Activated CD4-positive, alpha-beta T cell treated with anti-CD3 and anti-CD28 coated beads, Interleukin-2, amount 10 ng/mL, durations not matched to agents 24 days and 14 days (primary cell): ENCODE measurements at places on chromosomes 16 and 17. TPM values are rescaled to one million over a fixed set of nuclear protein-coding genes. Genes with fewer than 3 reads are reported as not detected.

DNA sequence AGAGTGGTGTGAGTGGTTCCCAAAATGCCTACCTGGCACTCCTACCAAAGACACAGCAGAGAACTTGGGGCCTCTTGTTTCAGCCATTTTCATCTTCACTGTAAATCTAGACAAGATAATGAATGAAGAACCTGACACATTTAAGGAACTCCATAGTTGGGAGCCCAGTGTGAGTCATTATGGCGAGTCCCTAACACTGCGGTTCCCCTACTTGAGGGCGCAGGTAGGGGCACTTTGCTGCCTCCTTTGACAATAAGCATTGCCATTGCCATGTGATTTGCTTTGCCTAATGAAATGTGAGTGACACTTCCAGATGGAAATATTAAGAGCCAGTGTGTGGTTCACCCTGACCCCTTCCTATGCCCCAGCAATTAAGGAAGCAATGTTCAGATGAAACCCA, 517.6 kb downstream of the MAF start:
- no peaks in the 10 kb centered on the region for H3K36me3 ChIP-seq
- DNase-seq = no peak
- peaks cover under 1% of the 10 kb centered on the region for H3K27me3 ChIP-seq
- H3K27ac ChIP-seq = no peak overlapping the region

DNA sequence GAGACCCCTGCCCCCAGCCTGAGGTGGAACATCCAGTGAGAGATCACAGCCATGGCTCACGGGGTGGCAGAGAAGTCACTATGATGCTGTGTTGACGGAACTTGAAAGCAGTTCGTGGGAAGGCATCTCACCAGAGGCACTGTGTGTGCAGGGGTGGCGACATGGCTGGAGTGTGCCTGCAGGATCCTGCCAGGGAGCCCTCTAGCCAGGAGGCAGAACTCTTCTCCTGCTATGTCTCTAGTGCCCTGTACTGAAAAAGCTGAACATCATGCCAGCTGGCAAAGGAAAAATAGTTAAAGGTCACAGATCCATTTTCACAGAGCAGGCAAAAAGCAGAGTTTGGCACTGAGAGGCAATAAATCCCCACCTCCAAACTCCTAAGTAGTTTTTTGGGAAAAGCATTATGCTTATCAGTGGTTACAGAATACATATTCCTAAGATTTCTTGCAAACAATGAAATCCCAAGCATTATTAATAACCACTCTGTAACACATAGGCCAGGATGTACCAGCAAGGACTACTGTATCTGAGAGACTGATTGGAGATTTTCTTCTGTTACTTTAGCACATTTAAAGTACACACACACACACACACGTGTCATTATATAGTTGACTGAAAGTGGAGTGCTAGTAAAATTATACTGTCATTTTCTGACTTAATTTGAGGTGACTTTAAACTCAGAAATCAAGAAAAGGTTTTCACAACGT, 36.8 kb downstream of the TNRC6C start:
- peak; percentile 54 for DNase-seq
- H3K4me3 ChIP-seq = no peak overlapping the region
- H3K4me1 ChIP-seq = peaks cover 11% of the 10 kb centered on the region

DNA sequence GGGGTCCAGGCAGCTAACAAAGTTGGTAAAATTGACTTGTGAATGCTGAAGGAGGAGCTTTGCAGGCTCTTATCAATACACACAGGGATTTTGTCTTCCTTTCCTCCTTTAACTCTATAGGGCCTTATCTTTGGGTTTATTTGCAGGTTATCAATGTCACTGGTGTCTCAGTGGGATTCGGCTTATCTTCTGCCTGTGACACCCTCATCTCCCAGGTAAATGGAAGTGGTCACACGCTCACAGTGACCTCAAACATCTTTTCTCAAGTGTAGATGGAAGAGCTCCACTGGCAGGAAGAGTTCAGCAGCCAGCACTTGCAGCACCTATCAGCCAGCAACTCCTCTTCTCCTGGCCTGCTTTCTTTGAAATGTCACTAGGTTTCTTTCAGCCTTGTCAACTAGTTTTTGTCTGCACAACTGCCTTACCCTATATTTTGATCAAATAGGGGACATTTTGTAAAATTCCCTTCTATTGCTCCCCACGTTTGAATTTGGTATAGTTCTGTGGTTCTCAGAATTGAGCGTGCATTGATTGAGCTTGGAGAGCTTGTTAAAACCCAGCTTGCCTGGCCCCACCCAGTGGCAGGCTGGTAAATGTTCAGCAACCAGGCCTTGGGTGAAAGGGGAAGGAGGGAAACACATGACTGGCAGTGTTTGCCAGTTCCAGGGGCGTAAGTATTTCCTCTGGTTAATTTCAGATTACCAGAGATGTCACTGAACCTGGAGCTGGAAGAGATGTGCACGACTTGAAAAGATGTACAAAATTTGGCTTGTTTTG, 12.8 kb downstream of the SLC47A1 start:
- DNase-seq = no peak
- no peaks in the 10 kb centered on the region for H3K27me3 ChIP-seq
- no peaks in the 10 kb centered on the region for H3K4me1 ChIP-seq
- no peak overlapping the region for H3K4me3 ChIP-seq
- H3K27ac ChIP-seq = no peak overlapping the region
- no peaks in the 10 kb centered on the region for H3K36me3 ChIP-seq

DNA sequence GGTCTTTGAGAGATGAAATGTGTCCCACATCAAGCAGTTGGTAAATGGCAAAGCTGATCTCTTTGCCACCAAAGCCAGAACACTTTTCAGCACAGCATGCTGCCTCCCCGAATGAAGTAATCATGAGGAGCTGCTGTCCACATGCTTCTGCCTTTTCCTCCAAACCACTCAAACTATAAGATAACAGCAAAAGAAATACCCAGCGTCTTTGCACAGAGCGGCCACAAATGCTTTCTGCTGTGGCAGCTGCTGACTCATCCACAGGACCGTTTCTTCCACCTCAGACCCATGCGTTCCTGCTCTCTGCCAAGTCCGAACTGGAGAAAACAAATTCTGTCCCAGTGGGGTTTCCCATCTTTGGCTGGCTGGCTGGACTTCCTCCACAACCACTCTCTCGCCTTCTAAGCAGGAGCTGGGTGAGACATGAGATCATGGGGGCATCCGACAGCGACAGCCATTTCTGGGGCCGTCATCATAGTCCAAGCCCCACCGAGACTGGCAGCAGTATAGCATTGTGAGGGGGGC, 27.1 kb downstream of the TBC1D3B start:
- peaks cover 5% of the 10 kb centered on the region for H3K4me1 ChIP-seq
- peaks cover 35% of the 10 kb centered on the region for H3K27me3 ChIP-seq
- no peak overlapping the region for H3K4me3 ChIP-seq
- no peaks in the 10 kb centered on the region for H3K36me3 ChIP-seq
- H3K27ac ChIP-seq = no peak overlapping the region

GRCh38 chr16:66746682-66747081, 4.7 kb downstream of the DYNC1LI2 start:
- H3K4me1 ChIP-seq = peaks cover 42% of the 10 kb centered on the region
- H3K27me3 ChIP-seq = no peaks in the 10 kb centered on the region
- DNase-seq = peak; percentile 79
- peaks cover 42% of the 10 kb centered on the region for H3K36me3 ChIP-seq
- H3K27ac ChIP-seq = peak overlapping the region; percentile 32

GRCh38 chr17:28345419-28346198, 10.0 kb downstream of the TNFAIP1 start:
- no peak overlapping the region for H3K4me3 ChIP-seq
- no peak for DNase-seq
- H3K36me3 ChIP-seq = peaks cover 59% of the 10 kb centered on the region
- H3K27me3 ChIP-seq = no peaks in the 10 kb centered on the region
- H3K4me1 ChIP-seq = no peaks in the 10 kb centered on the region

DNA sequence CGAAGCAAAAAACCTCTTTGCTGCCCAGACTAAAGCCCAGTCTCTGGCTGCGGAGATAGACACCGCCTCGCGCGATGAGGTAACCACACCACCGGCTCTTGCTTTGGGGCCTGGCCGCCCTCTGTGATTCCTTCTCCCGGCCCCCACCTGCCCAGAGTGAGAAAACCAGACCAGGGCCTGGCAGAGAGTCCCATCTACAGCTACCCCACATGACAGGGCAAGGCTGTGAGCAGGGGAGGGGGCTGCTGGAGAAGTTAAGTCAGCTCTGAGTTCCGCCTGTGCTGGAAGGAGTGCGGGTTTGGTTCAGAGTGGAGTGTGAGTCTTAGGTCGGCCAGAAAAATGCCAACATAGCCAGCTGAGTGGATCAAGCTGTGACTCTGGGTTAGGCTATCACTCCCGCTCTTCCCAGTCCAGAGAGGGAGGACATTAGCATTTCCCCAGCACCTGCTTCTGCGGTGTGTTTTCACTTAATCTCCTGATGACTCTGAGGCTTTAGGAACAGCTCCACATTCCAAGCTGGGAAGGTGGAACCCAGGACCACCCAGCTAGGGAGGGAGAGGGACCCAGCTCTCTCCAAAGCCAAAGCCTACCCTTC, 139.0 kb downstream of the RAB11FIP4 start:
- no peak for DNase-seq
- H3K4me1 ChIP-seq = peaks cover 9% of the 10 kb centered on the region
- H3K4me3 ChIP-seq = no peak overlapping the region
- H3K27me3 ChIP-seq = no peaks in the 10 kb centered on the region
- peaks cover 20% of the 10 kb centered on the region for H3K36me3 ChIP-seq

DNA sequence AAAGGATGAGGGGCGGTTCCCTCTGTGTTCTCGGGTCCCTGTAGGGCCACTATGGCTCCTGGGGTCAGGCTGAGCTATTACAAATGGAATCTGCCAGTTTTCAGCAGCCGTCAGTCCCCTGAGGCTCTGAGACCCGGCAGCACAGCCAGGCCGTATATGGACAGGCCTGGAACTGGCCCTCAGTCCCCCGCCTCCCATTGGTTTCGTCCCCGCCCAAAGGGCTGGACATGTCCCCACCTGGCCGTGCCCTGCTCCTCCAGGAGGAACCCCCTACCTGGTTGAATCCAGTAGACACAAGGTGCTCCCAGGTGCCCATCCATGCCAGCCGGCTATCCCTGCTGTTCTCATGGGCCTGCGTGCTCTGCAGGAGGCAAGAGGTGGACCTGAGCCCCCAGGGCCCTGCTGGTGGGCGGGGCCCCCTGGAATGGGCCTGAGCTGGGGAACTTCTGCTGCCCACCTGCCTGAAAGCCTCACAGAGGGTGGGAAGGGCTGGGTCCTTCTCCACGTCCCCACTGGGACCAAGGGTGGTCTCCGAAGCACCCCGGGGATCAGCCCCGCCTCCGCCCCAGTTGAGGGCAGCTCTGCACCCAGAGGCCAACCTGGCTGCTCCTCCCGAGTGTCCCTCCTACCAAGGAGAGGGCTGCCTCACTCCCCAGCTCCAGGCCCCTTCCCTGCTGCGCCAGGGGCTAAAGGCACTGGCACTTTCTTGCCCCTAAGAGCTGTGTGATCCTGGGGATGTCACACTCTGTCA, 16.8 kb downstream of the VASN start:
- DNase-seq = no peak
- no peaks in the 10 kb centered on the region for H3K4me1 ChIP-seq
- H3K27ac ChIP-seq = no peak overlapping the region

- peaks cover 4% of the 10 kb centered on the region for H3K27me3 ChIP-seq
- DNase-seq = peak; percentile 71
- peaks cover 26% of the 10 kb centered on the region for H3K4me1 ChIP-seq
- peaks cover 6% of the 10 kb centered on the region for H3K36me3 ChIP-seq
- H3K27ac ChIP-seq = peak overlapping the region; percentile 90
These were observed 8.7 kb downstream of the CLEC19A start for GRCh38 chr16:19294156-19294649.

DNA sequence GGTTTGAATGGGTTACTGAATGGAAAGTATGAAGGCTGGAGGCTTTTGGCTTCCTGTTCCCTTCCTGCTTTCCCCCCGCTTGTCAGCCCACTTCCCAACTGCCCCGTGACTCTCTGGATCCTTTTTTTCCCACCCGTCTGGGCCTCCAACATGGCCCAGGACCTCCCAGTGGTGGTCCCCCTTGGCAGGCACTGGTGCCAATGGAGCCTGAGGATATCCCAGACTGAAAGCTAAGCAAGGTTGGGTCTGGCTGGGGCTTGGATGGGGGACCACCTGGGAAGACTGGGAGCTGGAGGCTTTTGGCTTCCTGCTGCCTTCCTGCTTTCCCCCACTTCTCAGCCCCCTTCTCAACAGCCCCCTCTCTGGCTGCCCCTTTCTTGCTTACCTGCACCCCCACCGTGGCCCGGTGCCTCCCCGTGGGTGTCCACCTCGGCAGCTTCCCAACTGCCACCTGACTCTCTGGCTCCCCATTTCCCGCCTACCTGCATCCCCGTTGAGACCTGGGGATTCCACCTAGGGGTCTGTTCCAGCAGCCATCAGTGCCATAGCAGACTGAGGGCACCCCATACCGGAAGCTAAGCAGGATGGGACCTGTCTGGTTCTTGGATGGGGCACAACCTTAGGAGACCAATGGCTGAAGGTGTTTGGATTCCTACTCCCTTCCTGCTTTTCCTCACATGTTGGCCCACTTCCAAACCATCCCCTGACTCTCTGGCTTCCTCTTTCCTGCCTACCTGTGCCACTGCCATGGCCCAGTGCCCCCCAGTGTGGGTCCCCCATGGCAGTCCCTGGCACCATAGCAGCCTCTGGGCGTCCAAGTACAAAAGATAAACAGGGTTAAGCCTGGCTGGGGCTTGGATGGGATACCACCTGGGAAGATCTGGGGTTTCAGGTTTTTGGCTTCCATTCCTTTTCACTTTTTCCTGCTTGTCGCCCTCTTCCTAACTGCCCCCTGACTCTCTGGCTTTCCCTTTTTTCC, 2295.3 kb downstream of the TP53TG3F start:
- no peaks in the 10 kb centered on the region for H3K27me3 ChIP-seq
- no peak overlapping the region for H3K27ac ChIP-seq
- H3K4me1 ChIP-seq = no peaks in the 10 kb centered on the region
- H3K36me3 ChIP-seq = no peaks in the 10 kb centered on the region

GRCh38 chr16:69523566-69524305, 42.0 kb upstream of the NFAT5 start:
- H3K36me3 ChIP-seq = no peaks in the 10 kb centered on the region
- H3K27me3 ChIP-seq = no peaks in the 10 kb centered on the region
- no peak overlapping the region for H3K27ac ChIP-seq
- peaks cover 21% of the 10 kb centered on the region for H3K4me1 ChIP-seq
- no peak overlapping the region for H3K4me3 ChIP-seq

GRCh38 chr16:73725156-73725555, 571.5 kb upstream of the PSMD7 start:
- no peak overlapping the region for H3K4me3 ChIP-seq
- no peaks in the 10 kb centered on the region for H3K27me3 ChIP-seq
- H3K36me3 ChIP-seq = no peaks in the 10 kb centered on the region
- no peak for DNase-seq
- no peak overlapping the region for H3K27ac ChIP-seq

DNA sequence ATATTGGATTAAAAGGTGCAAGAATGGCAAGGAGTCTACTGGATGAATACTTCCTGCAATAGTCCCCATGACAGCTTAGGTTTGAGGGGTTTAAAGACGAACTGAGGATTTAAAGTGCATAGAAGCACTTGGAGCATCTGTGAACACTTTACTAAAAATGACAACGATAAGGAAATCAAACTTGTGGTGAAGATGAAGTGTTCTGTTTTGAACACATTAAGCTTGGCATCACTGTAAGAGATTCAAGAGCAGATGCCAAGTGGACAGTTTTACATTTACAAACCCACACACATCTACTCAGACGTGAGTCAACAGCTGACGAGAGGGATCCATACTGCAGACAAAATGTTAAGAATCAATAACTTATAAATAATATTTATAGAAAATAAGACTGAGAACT, 918.7 kb downstream of the CDH11 start:
- H3K27ac ChIP-seq = no peak overlapping the region
- H3K4me3 ChIP-seq = no peak overlapping the region
- H3K27me3 ChIP-seq = no peaks in the 10 kb centered on the region
- DNase-seq = no peak
- no peaks in the 10 kb centered on the region for H3K4me1 ChIP-seq
- H3K36me3 ChIP-seq = no peaks in the 10 kb centered on the region

NACA2 gene
- total RNA-seq = not detected in 2 replicates

C1QTNF1 gene
- total RNA-seq = not detected in 2 replicates

VASN gene
- total RNA-seq = 0.16 TPM in 1 of 2 replicates, not detected in the other

TNFSF12 gene
- 21.5 and 21.8 TPM in 2 replicates for total RNA-seq

PERCC1 gene
- total RNA-seq = not detected in 2 replicates

CCL1 gene
- total RNA-seq = 105 and 111 TPM in 2 replicates
